ENCODE measurements at places on chromosomes 3 and 15.

GRCh38 chr3:171428321-171428787, 31.9 kb downstream of the TNIK start:
- no peak for DNase-seq

DNA sequence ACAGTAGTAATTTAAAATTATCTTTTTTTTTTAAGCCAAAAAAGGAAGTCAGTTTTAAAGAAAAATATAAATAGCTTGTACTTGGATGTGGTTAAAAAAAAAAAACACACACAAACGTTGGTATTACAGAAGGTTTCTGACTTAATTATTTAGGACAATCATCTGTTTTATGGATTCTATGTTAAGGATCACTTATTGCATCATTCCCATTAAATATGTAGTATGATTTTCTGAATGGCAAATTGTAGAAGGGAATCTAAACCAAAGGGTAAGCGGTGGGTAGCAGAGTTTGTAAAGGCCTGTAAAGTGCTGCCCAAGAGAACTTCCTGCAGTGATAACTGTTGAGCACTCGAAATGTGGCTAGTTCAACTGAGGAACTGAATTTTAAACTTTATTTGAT, 8.0 kb downstream of the SENP2 start:
- no peak for DNase-seq

- DNase-seq, result no peak
These were observed 301.9 kb downstream of the RAP2B start for GRCh38 chr3:153463895-153464294.

- no peak for DNase-seq
These were observed 19.1 kb downstream of the SPTBN5 start for GRCh38 chr15:41874736-41875135.

- DNase-seq, result no peak
These were observed 66.9 kb downstream of the PPM1L start for GRCh38 chr3:160822936-160823335.
